ENCODE measurements at places on chromosomes 11 and 22. TPM values are rescaled to one million over a fixed set of nuclear protein-coding genes. Genes with fewer than 3 reads are reported as not detected.

DNA sequence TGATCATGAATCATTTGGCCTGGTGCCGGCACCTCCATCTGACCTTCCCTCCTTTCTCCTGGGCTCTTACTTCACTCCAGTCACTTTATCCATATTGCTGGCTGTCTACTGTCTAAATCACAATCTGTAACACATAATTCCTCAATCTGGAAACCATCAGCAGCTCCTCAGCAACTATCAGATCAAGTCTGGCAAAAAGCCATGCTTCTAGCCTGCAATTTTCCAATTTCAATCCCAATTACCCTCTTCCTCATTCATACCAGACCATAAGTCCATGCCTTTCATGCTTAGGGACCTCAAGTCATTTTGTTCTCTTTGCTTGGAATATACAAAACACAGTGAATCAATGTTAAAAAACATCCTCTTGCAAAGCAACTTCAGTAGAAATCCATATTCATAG is 882.8 kb upstream of the ANO3 start:
- no peak overlapping the region for H3K4me3 ChIP-seq
- H3K36me3 ChIP-seq = no peaks in the 10 kb centered on the region
- H3K27ac ChIP-seq = no peak overlapping the region
- H3K4me1 ChIP-seq = no peaks in the 10 kb centered on the region

Gene POU2AF2
- total RNA-seq = not detected

Gene LAYN
- not detected for total RNA-seq

GRCh38 chr11:73087730-73088129 is 54.4 kb downstream of the FCHSD2 start:
- H3K4me3 ChIP-seq = no peak overlapping the region
- DNase-seq = no peak
- H3K27me3 ChIP-seq = no peaks in the 10 kb centered on the region
- H3K4me1 ChIP-seq = no peaks in the 10 kb centered on the region
- no peak overlapping the region for H3K27ac ChIP-seq

Gene RIMBP3C
- total RNA-seq = 0.15 TPM

GRCh38 chr11:120548682-120549209 is 37.2 kb downstream of the GRIK4 start:
- H3K36me3 ChIP-seq = no peaks in the 10 kb centered on the region
- no peak for DNase-seq
- H3K27ac ChIP-seq = no peak overlapping the region
- H3K4me3 ChIP-seq = no peak overlapping the region
- no peaks in the 10 kb centered on the region for H3K27me3 ChIP-seq
- peaks cover 35% of the 10 kb centered on the region for H3K4me1 ChIP-seq

GRCh38 chr11:35326266-35326879 is 93.0 kb downstream of the SLC1A2 start:
- DNase-seq = no peak
- no peaks in the 10 kb centered on the region for H3K27me3 ChIP-seq
- no peak overlapping the region for H3K27ac ChIP-seq
- no peaks in the 10 kb centered on the region for H3K36me3 ChIP-seq
- no peaks in the 10 kb centered on the region for H3K4me1 ChIP-seq

DNA sequence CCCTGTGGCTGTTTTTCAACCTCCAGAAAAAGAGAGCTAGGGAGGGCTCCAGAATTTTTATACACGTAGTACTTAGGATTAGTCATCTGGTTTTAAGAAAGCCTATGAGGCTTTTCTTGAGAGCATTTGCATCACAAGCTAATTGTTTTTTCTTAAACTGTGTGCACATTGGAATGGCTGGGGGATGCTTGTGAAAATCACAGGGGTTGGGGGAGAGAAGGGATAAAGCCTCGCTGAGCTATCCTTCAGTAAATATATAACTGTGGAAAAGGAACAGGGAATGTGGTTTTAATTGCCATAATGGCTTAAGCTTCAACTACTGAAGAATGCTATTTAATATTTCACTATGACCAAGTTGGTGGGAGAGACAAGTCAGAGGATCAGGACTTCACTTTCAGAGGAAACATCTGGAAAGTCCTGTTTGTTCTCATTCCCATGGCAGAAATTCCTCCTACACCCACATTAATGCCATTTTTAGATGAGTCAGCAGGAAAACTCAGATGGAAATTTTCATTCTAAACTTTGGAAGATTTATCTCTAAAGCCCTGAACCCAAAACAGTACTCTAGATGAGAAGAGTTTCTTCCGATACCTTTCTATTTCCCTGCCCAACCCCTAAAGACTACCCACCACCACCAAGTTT is 591.3 kb downstream of the LRRC4C start:
- DNase-seq = no peak
- H3K36me3 ChIP-seq = no peaks in the 10 kb centered on the region
- H3K27ac ChIP-seq = no peak overlapping the region

GRCh38 chr22:49066619-49067018 is 761.1 kb downstream of the BRD1 start:
- H3K4me3 ChIP-seq = no peak overlapping the region
- H3K27ac ChIP-seq = no peak overlapping the region
- peaks cover 59% of the 10 kb centered on the region for H3K27me3 ChIP-seq
- DNase-seq = no peak
- no peaks in the 10 kb centered on the region for H3K36me3 ChIP-seq
- no peaks in the 10 kb centered on the region for H3K4me1 ChIP-seq

- no peak for DNase-seq
- H3K27ac ChIP-seq = no peak overlapping the region
- H3K4me1 ChIP-seq = no peaks in the 10 kb centered on the region
- H3K4me3 ChIP-seq = no peak overlapping the region
Observed at GRCh38 chr22:36925388-36926290, 12.2 kb downstream of the CSF2RB start.

Gene P2RX6
- 0.20 TPM for total RNA-seq

- H3K27me3 ChIP-seq = no peaks in the 10 kb centered on the region
- DNase-seq = no peak
- no peak overlapping the region for H3K4me3 ChIP-seq
- no peaks in the 10 kb centered on the region for H3K36me3 ChIP-seq
- H3K27ac ChIP-seq = no peak overlapping the region
- H3K4me1 ChIP-seq = no peaks in the 10 kb centered on the region
Observed at GRCh38 chr11:99937330-99937729, 749.8 kb upstream of the ARHGAP42 start.

Gene BACE1-AS
- 10.2 TPM for total RNA-seq

DNA sequence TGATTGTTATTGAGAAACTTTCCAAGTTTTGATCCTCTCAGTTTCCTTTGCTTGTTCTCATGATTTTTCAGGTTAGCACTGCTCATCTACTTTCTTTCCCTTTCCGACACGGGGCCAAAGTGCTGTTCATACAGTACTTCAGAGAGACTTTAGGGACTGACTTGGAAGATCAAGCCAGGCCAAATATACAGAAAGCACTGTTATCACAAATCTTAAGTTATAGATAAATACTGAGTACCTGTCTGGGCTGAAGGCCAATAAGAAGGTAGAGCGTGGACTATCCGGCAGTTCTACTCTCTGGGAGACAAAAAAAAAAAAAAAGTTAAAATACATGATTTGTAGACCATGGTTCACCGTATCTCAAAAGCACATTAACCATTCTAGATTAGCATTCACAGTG is 46.2 kb downstream of the AMBRA1 start:
- no peak for DNase-seq
- no peak overlapping the region for H3K27ac ChIP-seq
- H3K27me3 ChIP-seq = no peaks in the 10 kb centered on the region
- peaks cover 2% of the 10 kb centered on the region for H3K4me1 ChIP-seq
- H3K36me3 ChIP-seq = peaks cover 3% of the 10 kb centered on the region

Gene ZP1
- total RNA-seq = not detected

GRCh38 chr11:127058524-127058923 is 58.0 kb upstream of the KIRREL3 start:
- H3K36me3 ChIP-seq = no peaks in the 10 kb centered on the region
- H3K4me3 ChIP-seq = no peak overlapping the region
- H3K4me1 ChIP-seq = no peaks in the 10 kb centered on the region
- no peaks in the 10 kb centered on the region for H3K27me3 ChIP-seq
- DNase-seq = no peak

DNA sequence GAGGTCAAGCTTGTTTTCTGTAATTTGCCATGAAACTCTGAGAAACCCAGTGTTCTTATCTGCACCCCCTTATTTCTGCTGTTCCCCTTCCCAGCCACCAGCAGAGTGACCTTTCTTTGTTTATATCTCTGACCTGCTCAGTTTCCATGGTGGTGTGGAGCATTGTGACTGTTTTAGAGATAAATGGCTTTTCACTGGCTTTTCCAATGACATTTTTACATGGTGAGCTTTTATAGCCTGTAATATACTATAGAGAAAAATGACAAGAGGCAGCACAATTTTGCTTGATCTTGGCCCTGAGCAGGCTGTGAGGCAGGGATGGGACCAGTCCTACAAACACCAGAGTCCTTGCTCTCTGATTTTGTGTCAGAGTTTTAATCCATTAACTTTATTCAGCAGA is 233.9 kb downstream of the FAT3 start:
- H3K36me3 ChIP-seq = no peaks in the 10 kb centered on the region
- H3K27ac ChIP-seq = no peak overlapping the region
- DNase-seq = no peak
- no peak overlapping the region for H3K4me3 ChIP-seq
- no peaks in the 10 kb centered on the region for H3K4me1 ChIP-seq

DNA sequence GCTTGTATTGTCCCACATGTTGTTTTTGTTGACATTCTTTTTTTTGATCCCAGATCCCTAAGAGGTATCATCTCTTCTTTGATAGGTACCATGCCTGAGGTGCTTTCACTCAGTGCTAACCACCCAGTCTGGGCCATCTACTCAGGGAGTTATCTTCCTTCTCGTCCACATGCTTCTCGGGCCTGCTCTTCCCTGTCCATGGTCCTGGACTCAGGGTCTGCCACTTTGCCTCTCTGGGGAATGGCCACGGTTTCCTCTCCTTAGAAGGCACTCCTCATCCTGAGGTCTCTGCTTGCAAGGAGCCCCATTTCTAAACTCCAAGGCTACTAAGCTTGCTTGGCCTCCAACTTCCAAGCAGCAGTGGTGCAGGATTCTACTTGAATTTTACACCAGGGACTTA is 227.0 kb upstream of the NCAM1 start:
- DNase-seq = no peak
- H3K27ac ChIP-seq = no peak overlapping the region
- H3K36me3 ChIP-seq = no peaks in the 10 kb centered on the region
- H3K27me3 ChIP-seq = peaks cover 47% of the 10 kb centered on the region
- no peak overlapping the region for H3K4me3 ChIP-seq

DNA sequence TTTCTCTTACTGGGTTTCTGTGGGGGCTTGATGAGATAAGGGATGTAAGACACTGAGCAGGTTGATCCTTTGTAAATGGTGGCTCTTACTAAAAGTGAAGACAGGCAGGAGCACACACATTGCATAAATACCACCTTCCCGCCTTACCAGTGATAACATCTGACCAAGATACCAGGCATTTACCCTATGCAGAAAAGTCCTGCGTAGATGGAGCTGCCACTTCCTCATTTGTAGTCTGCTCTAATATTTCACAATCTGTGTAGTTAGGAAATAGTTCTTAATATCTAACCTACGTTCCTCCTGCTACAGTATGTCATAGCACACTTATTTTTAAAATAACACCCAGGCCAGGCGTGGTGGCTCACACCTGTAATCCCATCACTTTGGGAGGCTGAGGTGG is 23.9 kb upstream of the SWAP70 start:
- H3K36me3 ChIP-seq = no peaks in the 10 kb centered on the region

Gene APOBEC3H
- total RNA-seq = 1.8 TPM

GRCh38 chr11:79095424-79095823 is 345.4 kb downstream of the TENM4 start:
- no peaks in the 10 kb centered on the region for H3K36me3 ChIP-seq
- DNase-seq = no peak
- H3K4me1 ChIP-seq = peaks cover 9% of the 10 kb centered on the region
- H3K4me3 ChIP-seq = no peak overlapping the region
- peaks cover 12% of the 10 kb centered on the region for H3K27me3 ChIP-seq

GRCh38 chr22:33964121-33964520 is 43.8 kb upstream of the LARGE1 start:
- H3K4me1 ChIP-seq = no peaks in the 10 kb centered on the region
- H3K4me3 ChIP-seq = no peak overlapping the region
- no peak overlapping the region for H3K27ac ChIP-seq
- H3K27me3 ChIP-seq = no peaks in the 10 kb centered on the region

Gene LDHAL6A
- not detected for total RNA-seq

Gene PANX2
- 8.0 TPM for total RNA-seq

DNA sequence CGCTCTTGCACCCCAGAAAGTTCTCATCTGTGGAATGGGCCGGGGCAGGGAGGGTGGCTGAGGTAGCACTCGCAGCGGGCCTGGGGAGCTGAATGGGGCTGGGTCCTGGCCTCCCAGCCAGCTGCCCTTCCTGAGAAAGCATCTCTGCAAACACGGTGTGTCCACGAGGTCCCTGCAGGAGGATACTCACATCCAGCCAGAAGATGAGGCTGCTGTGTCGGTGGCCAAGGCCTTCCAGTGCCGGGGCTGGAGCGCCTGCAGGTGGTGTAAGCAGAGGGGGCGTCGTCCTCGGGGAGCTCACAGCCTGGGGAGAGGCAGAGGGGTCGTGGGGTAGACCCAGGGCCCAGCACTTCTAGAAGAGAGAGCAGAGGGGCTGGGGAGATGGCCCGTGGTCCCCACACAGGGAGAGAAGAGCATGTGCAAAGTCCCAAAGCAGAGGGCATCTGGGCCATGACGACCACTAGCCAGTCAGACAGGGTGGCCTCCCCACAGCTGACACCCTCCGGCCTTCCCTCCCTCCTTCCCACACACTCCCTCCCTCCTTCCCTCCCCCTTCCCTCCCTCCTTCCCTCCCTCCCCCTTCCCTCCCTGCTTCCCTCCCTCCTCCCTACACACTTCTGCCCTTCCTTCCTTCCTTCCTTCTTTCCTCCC is 97.9 kb downstream of the WNT7B start:
- peaks cover 4% of the 10 kb centered on the region for H3K4me1 ChIP-seq
- H3K4me3 ChIP-seq = no peak overlapping the region
- H3K27ac ChIP-seq = no peak overlapping the region
- no peaks in the 10 kb centered on the region for H3K27me3 ChIP-seq

Gene HTATIP2
- total RNA-seq = 43.4 TPM

Gene DDT
- total RNA-seq = 217 TPM

- no peaks in the 10 kb centered on the region for H3K4me1 ChIP-seq
- DNase-seq = no peak
- no peak overlapping the region for H3K27ac ChIP-seq
- no peaks in the 10 kb centered on the region for H3K27me3 ChIP-seq
Observed at GRCh38 chr11:1269957-1270356, 39.5 kb downstream of the TOLLIP start.

DNA sequence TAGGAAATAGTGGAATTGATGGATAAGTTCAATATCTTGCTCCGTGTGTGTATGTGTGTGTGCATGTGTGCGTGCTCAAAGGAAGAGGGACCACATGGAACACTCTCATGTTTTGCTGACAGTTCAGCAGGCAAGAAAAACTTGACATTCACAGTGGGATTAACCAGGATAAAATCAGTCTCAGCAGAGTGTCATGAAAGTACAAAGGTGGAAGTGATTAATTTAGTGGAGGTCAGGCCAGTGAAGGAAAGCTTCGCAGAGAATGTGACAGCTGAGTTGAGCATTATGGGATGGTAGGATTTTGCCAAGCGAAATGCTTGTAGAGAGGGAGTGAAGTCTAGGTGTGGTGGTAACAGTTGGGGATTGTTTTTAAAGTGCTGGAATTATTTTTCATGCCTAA is 15.7 kb upstream of the FBXO3 start:
- no peaks in the 10 kb centered on the region for H3K36me3 ChIP-seq
- no peak for DNase-seq
- H3K4me3 ChIP-seq = no peak overlapping the region
- H3K4me1 ChIP-seq = no peaks in the 10 kb centered on the region
- H3K27me3 ChIP-seq = no peaks in the 10 kb centered on the region
